Stomach (tissue), 19 donors: ENCODE measurements at places on chromosomes 2 and 18.

- DNase-seq, result no peak
These were observed 42.3 kb downstream of the DNER start for GRCh38 chr2:229672021-229672420.

- DNase-seq, result peak; percentile 79
These were observed 1.1 kb upstream of the TACR1 start for GRCh38 chr2:75200140-75201096.

- DNase-seq, result no peak
These were observed 55.0 kb downstream of the COL6A3 start for GRCh38 chr2:237358721-237359517.

GRCh38 chr2:145108361-145108778, 588.5 kb upstream of the ZEB2 start:
- no peak for DNase-seq

GRCh38 chr2:196369967-196370366, 198.6 kb upstream of the STK17B start:
- no peak for DNase-seq

DNA sequence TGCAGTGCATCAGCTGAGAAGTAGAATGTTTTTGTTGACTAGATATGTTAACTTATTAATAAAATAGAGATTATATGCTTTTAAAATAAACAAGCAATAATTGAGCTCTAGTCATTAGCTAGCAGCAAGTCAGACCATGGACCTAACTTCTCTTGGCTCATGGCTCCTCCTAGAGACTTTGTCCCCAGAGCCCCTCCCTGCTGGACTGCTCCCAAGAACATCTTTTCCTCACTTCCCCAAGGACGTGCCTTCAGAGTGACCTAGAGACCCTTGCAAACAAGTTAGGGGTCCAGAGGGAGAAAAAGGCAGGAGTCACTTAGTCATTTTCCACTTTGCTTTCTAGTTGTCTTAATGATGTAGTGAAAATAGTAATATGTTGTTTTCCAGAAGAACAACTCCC, 312.5 kb upstream of the NRP2 start:
- DNase-seq, result no peak

DNA sequence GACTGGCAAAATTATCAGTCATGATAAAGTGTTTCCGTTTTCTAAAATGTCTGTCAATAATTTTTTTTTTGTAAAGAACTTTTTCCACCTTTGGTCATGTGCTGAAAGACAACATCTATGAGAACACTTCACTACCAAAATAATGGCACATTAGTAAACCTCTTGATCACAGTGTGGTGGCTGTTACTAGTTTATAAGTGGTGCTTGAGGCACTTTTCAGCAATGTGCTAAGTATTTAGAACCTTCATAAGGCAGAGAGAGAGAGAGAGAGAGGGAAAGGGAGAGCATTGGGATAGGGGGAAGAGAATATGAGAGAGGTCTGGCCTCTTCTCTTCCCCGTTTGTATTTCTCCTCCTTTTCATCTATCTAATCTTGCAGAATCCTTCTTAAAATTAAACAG, 1.1 kb upstream of the NYAP2 start:
- DNase-seq, result no peak

DNA sequence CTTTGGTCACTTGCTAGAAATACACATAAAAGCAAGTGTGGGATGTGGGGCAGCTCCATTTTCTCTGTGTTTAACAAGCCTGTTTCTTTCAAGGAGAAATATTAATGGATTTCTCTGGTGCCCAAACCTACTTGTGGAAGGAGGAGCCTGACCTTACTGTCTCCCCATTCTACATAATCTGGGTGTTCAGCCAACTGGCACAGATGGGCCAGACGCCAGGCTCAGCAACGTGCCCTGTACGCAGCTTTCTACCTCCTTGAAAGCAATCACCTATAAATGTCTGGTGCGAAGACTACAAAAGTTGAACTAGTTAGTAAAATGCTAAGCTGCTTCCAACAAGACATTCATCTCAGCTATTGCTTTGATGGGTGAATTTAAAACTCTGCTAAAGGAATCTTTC, 33.2 kb upstream of the MYO3B start:
- no peak for DNase-seq

DNA sequence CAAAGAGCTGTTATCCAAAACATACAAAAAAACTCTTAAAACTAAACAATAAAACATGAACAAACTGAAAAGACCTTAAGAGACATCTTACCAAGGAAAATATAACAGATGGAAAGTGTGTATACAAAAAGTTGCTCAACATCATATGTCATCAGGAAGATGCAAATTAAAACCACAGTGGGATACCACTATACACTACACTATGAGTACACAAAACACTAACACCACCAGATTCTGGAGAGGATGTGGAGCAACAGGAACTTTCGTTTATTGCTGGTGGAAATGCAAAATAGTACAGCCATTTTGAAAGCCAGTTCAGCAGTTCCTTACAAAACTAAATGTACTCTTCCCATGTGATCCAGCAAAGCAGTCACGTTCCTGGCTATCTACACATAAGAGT, 221.4 kb downstream of the CMPK2 start:
- no peak for DNase-seq

DNA sequence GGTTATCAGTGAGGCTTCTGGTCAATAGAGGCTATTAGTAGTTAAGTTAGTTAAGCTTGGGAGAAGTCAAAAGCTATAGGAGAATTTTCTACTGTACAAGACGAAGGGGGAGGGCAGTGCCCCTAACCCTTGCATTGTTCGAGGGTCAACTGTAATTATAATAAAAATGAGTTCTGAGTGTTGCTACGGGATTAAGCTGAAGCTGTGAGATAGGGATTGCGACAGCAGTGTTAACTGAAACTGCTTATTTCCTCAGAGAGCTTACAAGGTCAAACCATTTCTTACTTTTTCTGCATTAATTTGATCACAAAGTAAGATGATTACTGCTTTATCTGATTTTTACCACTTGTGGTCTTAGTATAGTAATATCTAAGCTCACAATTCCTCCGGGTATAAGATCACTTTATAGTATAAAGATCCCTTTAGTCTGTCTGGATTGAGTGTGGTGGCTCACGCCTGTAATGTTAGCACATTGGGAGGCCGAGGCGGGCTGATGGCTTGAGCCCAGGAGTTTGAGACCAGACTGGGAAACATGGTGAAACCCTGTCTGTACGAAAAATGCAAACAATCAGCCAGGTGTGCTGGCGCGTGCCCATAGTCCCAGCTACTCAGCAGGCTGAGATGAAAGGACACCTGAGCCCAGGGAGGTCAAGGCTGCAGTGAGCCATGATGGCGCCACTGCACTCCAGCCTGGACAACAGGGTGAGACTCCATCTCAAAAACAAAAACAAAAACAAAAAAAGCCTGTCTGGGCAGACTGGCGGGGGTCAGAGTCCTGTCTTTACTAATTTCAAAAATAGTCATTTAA, 119.5 kb upstream of the TLK1 start:
- DNase-seq, result no peak

DNA sequence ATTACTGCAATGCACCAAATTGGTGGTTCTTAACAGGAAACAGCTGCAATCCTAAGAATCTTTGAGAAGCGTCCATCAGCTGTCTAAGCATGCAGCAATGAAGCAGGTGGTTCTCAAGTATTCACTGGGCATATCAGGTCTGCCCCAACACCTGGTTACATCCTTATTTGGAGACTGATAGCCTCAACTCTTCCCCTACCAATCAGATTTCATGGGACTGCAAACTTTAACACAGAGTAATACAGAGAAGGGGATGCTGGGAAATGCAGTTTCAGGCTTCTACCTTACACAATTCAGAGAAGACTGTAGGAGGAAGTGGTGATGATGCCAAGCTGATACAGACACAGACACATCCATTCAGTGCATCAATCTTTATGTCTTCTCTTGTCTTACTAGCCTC, 240.5 kb downstream of the BCL2 start:
- DNase-seq, result no peak

DNA sequence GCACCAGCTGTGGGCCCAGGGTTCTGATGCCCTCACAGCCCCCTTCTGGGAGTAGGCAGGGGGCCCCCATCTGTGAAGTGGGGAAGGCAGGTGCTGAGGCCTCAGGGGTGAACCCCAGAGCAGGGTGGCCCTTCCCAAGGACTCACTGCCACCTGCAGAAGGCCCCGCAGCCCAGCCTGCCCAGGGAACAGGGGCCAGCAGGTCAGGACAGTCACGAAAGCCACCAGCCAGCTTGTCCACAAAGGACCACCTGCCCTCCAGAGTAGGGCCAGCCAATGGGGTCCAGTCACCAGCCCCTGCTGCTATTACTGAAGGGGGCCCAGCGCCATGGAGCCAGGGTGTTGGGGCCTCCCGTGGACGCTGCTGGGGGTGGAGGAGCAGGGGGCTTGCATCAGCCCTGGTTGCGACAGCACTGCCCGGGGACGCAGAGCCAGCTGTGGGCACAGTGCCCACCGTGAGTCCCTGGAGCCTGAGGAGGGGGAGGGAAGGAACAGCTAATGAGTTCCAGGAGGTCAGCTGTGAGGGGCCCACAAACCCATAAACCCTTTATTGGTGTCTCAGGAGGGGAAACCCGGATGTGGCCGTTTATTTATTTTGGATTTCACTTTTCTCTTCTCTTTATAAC, 11.5 kb upstream of the SNED1 start:
- no peak for DNase-seq

DNA sequence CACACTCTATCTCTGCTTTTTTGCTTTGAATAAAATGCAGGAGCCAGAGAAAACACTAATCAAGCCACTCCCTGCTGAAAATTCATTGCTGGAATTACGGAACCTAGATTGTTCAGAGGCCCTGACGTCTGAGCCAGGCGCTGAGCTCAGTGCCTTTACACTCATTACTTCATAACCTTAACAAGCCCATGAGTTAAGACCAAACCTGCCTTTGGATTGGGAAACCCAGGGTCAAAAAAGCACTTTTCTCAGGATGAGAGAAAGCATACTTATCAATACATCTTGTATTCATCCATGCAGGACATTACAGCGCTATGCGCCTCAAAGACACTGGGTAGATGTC, 762 bp downstream of the INO80C start:
- peak; percentile 81 for DNase-seq

DNA sequence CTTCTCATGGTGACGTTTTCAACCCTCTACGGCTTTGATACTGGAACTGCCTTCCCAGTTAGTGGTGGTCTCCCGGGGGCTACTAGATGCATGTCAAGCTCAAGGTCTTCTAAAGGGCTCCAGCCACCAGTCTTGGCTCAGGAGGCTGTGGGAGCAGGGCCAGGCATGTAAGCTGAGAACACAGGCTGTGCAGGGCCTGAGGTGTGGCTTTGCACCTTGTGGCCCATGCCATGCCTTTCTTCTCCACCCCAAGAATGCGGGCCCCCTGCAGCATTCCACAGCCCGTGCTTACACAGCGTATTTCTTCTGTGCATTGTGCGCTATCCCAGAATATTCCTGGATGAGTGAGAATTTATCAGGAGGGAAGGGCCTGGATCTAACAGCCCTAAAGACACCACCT, 144.9 kb downstream of the SEPTIN10 start:
- DNase-seq, result peak; percentile 38

- DNase-seq, result no peak
These were observed 635.9 kb downstream of the SUCLG1 start for GRCh38 chr2:83823229-83823628.

DNA sequence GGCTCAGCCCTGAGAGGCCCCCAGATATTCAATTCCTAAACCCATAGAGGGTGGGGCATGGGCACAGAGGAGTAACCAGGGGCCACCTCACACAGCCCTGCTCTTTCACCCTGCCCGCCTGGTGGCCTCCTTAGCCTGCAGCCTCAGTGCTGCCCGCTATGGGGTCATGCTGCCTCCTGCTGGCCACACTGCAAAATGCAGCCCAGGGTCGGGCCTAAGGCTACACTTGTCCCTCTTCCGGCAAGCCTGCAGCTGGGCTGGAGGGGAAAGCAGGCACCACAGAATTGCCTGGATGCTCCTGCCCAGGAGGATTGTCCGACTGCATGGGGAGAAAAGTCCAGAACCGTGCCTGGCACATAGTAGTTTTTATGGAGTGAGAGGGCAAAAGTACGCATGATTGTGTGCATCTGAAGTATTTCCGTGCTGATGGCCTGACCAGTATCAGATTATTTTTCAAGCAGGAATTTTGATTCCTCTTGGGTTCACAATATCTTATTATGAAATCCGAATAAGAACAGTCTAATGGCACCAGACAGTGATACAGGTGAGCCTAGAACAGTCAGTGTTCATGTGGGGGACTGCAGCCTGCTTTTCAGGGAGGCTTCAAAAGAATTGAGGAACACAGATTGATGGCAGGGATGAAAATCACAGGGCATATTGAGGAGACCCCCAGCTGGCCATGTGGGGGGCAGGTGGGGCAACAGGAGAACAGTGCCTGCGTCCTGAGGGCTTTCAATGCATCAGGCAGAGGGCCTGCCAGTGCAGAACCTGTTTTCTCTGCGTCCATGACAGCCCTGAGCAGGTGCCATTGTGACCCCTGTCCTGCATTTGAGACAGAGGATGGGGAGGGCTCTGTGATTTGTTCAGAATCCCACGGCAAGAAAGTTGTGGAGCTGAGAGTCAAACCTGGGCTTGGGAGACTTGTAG, 51.2 kb upstream of the ALPP start:
- DNase-seq, result peak; percentile 77

DNA sequence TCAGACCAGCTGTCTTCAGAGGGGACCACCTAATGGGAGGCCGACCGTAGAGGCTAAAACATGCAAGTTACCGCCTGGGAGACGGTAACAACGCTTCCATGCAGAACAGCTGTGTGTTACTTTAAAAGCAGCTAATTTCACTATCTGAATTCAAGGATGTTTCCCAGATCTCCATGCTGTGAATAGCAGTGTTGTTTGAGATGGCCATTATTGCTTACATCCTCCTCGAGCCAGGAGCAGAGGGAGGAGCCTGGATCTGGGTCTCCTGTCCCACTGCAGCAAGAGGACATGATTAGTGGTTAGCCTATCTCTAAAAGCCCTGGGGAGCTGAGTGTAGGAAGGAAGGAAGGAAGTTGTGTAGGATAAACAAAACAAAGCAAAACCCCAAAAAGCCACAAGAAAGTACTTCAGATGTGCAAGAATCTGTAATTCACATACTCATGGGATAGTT, 50.9 kb downstream of the ACTR2 start:
- no peak for DNase-seq

GRCh38 chr2:145849466-145849865, 1329.5 kb upstream of the ZEB2 start:
- DNase-seq, result no peak

DNA sequence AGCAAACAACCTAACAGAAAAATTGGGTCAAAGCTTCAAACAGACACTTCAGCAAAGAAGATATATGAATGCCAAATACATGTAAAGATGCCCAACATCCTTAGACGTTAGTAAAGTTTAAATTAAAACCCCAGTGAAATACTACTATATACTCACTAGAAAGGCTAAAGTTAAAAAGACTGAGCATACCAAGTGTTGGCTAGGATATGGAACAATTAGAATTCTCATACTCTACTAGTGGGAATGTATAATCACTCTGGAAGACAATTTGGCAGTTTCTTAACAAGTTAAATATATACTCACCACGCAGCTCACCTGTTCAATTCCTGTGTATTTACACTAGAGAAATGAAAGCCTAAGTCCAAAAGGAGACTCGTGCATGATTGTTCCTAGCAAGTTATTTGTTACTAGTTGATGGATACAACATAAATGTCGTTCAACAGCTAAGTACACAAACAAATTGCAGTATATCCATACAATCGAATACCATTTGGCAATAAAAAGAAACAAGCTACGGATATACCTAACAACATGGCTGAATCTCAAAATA, 183.7 kb upstream of the ZFP36L2 start:
- DNase-seq, result no peak
